ENCODE measurements at places on chromosomes 1 and 21. TPM values are rescaled to one million over a fixed set of nuclear protein-coding genes. Genes with fewer than 3 reads are reported as not detected.

DNA sequence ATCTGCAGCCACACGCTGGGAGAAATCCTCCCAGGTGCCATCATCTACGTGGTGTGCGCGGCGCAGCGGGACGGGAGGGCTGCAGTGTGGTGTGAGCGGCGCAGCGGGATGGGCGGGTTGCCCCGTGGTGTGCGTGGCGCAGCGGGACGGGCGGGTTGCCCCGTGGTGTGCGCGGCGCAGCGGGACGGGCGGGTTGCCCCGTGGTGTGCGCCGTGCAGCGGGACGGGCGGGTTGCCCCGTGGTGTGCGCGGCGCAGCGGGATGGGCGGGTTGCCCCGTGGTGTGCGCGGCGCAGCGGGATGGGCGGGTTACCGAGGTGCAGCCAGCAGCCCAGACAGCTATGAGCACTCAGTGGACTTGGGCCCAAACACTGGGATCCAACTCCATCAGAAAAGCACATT is 4.7 kb downstream of the WRAP73 start:
- no peak for DNase-seq

GRCh38 chr1:29202053-29202452 is 20.4 kb upstream of the SRSF4 start:
- no peak for DNase-seq

LCE6A gene
- total RNA-seq: not detected

GPR157 gene
- total RNA-seq: 6.3 TPM

ITLN2 gene
- total RNA-seq: 58.9 TPM

SPRR2E gene
- not detected for total RNA-seq

AKT3 gene
- total RNA-seq: 30.4 TPM
